Activated naive CD8-positive, alpha-beta T cell treated with anti-CD3 and anti-CD28 coated beads, Interleukin-2, amount 10 ng/mL, durations not matched to agents 7 days and 5 days (primary cell): ENCODE measurements at places on chromosomes 2 and 18. TPM values are rescaled to one million over a fixed set of nuclear protein-coding genes. Genes with fewer than 3 reads are reported as not detected.

GRCh38 chr2:157890969-157891642, 15.0 kb upstream of the ACVR1 start:
- no peaks in the 10 kb centered on the region for H3K27me3 ChIP-seq
- peak overlapping the region; percentile 48 for H3K4me3 ChIP-seq
- peaks cover 5% of the 10 kb centered on the region for H3K36me3 ChIP-seq
- H3K27ac ChIP-seq: peak overlapping the region; percentile 69

DNA sequence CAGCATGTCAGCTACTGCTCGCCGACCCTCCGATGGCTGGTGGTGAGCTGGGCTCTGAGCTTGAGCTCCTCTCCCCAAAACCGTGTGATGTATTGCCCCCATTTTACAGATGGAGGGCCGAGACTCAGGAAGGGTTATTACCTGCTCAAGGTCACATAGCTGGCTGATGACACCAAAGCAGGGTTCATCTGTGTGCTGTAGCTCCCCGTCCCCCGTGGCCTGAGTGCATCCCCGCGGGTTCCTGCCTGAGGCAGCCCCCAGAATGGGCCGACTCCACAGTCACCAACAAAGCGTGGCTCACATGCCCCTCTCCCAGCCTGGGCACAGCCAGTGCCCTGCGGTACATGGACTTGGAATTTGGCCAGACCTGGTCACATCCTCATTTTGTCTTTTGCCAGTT, 198.6 kb downstream of the TFCP2L1 start:
- DNase-seq: no peak
- H3K27me3 ChIP-seq: no peaks in the 10 kb centered on the region
- H3K4me1 ChIP-seq: no peaks in the 10 kb centered on the region
- no peak overlapping the region for H3K27ac ChIP-seq
- H3K4me3 ChIP-seq: no peak overlapping the region

DNA sequence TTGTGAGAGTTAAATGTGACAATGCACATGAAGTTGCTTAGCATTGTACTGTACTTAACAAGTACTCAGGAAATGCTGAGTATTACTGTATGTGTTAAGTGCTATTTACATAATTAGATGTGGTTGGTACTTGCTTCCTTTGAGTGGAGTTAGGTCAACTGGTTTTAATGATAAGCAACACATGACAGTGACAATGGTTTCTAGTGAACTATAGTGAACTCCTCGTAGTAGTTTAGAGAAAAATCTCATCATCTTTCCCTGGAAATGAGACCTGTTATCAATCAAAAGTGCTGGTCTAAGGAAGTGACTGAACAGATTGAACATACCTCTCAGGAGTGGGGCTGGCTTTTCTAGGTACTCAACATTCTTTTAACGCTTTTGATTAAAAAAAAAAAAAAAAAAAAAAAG, 29.2 kb upstream of the ZDBF2 start:
- no peak overlapping the region for H3K27ac ChIP-seq
- no peaks in the 10 kb centered on the region for H3K36me3 ChIP-seq
- H3K27me3 ChIP-seq: peaks cover 19% of the 10 kb centered on the region
- no peak for DNase-seq
- no peak overlapping the region for H3K4me3 ChIP-seq
- peaks cover 3% of the 10 kb centered on the region for H3K4me1 ChIP-seq

GRCh38 chr18:23169673-23170044, 34.4 kb downstream of the CABLES1 start:
- H3K27me3 ChIP-seq: peaks cover 4% of the 10 kb centered on the region
- H3K27ac ChIP-seq: no peak overlapping the region
- no peak for DNase-seq
- H3K36me3 ChIP-seq: no peaks in the 10 kb centered on the region

DNA sequence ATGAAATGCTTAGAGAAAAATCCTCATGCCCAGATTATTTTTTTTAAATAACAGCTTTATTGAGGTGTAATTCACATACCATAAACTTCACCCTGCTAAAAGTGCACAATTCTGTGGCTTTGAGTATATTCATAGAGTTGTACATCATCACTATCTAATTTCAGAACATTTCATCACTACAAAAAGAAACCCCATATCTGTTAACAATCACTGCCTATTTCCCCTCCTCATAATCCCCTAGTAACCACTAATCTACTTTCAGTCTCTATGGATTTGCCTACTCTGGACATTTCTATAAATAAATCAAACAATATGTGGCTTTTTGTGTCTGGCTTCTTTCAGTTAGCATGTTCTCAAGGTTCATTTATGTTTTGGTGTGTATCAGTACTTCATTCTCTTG, 51.4 kb downstream of the OSBPL1A start:
- no peaks in the 10 kb centered on the region for H3K36me3 ChIP-seq
- no peak for DNase-seq

DNA sequence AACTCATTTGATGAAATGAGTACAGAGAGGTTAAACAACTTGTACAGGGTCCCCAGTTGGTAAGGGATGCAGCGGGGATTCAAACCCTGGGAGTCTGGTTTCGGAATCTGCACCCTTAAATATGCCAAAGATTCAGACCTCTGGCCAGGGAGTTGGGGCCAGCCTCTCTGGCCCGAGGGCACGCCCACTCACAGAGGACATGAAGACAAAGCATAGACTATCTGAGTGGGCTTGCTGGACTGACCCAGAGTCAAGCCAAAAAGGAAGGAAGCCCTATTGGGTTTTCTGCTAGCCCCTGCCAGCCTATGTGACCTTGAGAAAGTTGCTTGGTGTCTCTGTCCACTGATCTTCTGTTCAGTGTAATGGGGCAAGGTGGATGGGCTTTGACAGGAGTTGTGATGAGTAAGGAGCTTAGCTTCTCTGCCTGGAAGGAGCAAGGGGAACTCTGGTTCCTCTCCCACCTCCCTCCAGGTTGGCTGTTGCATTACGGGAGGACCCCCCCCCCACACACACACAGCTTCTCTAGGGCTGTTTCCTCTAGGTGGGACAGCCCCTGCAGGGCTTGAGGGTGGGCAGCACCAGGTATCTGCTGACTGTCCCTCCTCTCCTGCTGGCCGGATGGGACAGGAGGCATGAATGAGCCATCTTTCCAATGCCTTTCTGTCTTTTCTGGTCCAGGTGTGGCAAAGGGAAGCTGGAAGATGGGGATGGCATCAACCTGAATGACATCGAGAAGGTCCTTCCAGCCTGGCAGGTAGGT, 131.3 kb downstream of the CTIF start:
- peaks cover 4% of the 10 kb centered on the region for H3K36me3 ChIP-seq
- DNase-seq: no peak
- no peak overlapping the region for H3K27ac ChIP-seq
- peaks cover 3% of the 10 kb centered on the region for H3K27me3 ChIP-seq
- peaks cover 3% of the 10 kb centered on the region for H3K4me1 ChIP-seq

- no peaks in the 10 kb centered on the region for H3K4me1 ChIP-seq
- H3K36me3 ChIP-seq: no peaks in the 10 kb centered on the region
- no peak for DNase-seq
- no peak overlapping the region for H3K4me3 ChIP-seq
- H3K27ac ChIP-seq: no peak overlapping the region
Observed at GRCh38 chr2:139946690-139947089, 1166.5 kb upstream of the NXPH2 start.

DNA sequence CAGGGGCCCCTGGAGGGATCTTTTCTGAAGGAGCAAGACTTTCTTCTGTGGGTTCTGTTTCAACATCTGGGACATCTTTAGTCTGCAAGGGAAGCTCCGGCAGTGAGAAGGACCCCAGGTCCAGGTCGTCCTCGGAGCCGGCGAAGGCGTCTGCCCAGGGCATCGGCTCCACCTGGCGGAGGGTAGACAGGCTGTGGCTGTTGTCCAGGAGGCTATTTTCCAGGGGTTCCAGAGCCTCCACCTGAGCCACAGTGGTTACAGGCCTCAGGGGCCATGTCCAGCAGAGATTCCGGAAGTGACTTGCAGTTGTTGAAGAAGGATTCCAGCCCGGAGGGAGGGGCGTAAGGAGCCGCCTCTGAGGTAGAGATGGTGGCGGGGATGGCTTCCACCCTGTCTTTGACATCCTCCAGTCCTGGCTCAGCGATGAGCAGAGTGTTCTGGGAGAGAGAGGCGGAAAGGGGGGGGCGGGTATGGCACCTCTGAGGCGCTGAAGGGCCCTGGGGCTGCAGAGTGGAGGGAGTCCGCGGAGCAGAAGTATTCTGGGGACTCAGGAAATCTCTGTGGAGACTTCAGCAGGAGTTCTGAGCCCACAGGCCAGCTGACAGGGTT, 891.3 kb upstream of the LRRTM1 start:
- no peaks in the 10 kb centered on the region for H3K36me3 ChIP-seq
- no peaks in the 10 kb centered on the region for H3K27me3 ChIP-seq
- no peak overlapping the region for H3K27ac ChIP-seq
- no peaks in the 10 kb centered on the region for H3K4me1 ChIP-seq
- H3K4me3 ChIP-seq: no peak overlapping the region

GRCh38 chr2:26086155-26086637, 52.3 kb downstream of the RAB10 start:
- no peak for DNase-seq
- peak overlapping the region; percentile 57 for H3K27ac ChIP-seq
- peaks cover 17% of the 10 kb centered on the region for H3K4me1 ChIP-seq

- peaks cover 28% of the 10 kb centered on the region for H3K27me3 ChIP-seq
- peaks cover 5% of the 10 kb centered on the region for H3K4me1 ChIP-seq
- no peak overlapping the region for H3K4me3 ChIP-seq
- DNase-seq: no peak
Observed at GRCh38 chr2:233922471-233922870, 5.3 kb downstream of the TRPM8 start.

- H3K36me3 ChIP-seq: peaks cover 57% of the 10 kb centered on the region
- H3K4me3 ChIP-seq: no peak overlapping the region
- no peak for DNase-seq
- no peak overlapping the region for H3K27ac ChIP-seq
- no peaks in the 10 kb centered on the region for H3K27me3 ChIP-seq
Observed at GRCh38 chr18:13471971-13472628, 253.5 kb downstream of the LDLRAD4 start.

- no peaks in the 10 kb centered on the region for H3K27me3 ChIP-seq
- H3K27ac ChIP-seq: no peak overlapping the region
- H3K4me1 ChIP-seq: peaks cover 35% of the 10 kb centered on the region
- H3K36me3 ChIP-seq: peaks cover 47% of the 10 kb centered on the region
Observed at GRCh38 chr2:96547203-96547641, 10.7 kb downstream of the ARID5A start.

DNA sequence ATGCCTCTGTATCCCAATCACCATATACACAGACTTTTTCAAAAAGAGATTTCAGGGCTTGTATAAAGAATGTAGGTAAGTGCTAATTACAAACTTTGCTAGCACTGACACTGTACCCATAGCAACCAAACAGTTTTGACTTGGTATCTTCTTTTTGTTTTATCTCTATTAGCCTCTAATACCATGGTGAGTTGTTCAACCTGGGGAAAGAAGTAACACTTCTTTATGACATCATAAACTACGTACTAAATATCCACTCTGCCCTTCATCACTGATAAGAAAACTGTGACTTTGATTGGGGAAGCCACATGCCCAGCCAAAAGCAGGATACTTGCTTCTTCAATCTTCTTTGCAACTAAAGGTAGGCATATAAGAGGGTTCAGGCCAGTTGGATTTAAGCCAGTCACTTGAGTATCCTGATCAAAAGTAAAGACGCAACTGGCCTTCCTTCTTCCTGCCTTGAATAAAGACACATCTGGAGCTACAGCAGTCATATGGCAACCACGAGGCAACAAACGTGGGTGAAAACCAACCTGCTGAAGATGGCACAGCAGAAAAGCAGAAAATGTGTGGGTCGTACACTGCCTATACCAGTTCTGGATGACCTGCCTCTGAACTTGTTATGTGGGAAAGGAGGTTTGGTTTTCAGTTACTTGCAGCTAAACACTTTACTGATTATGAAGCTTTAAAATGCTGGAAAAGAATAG, 16.4 kb downstream of the THADA start:
- peaks cover 11% of the 10 kb centered on the region for H3K4me1 ChIP-seq
- H3K27me3 ChIP-seq: no peaks in the 10 kb centered on the region
- H3K27ac ChIP-seq: peak overlapping the region; percentile 39
- H3K36me3 ChIP-seq: peaks cover 27% of the 10 kb centered on the region
- no peak overlapping the region for H3K4me3 ChIP-seq

DNA sequence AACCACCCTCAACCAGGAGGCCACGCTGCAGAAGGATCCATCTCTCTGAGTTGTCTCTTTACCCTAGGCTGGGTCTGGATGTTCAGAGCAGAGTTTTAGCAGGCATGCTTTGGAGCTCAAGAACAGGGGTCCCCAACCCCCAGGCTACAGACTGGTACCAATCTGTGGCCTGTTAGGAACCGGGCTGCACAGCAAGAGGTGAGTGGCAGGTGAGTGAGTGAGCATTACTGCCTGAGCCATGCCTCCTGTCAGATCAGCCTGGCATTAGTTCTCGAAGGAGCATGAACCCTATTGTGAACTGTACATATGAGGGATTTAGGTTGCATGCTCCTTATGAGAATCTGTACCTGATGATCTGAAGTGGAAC, 172.5 kb downstream of the UXS1 start:
- H3K36me3 ChIP-seq: peaks cover 4% of the 10 kb centered on the region
- H3K4me1 ChIP-seq: peaks cover 18% of the 10 kb centered on the region
- no peak overlapping the region for H3K27ac ChIP-seq
- no peak overlapping the region for H3K4me3 ChIP-seq

DNA sequence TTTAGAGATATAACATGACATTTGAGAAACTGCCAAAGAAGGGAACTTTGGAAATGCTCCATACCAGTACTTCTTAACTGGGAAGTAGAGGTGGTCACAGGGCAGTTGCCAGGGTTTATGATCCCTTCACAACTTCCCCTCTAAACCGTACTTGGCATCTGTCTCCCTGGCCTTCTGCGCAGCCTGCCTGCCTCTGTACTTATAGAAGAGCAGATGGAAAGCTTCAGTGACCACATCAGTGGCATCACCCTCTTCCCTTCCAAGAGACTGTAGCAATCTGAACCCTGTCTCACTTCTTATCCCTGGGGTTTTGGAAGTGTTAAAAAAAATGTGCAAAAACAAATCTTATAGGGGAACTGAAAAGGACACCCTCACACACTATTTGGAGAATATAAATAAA, 64.1 kb downstream of the EIF2AK3 start:
- no peak overlapping the region for H3K4me3 ChIP-seq
- H3K36me3 ChIP-seq: peaks cover 18% of the 10 kb centered on the region
- peaks cover 5% of the 10 kb centered on the region for H3K4me1 ChIP-seq
- DNase-seq: no peak
- no peak overlapping the region for H3K27ac ChIP-seq
- H3K27me3 ChIP-seq: no peaks in the 10 kb centered on the region

DNA sequence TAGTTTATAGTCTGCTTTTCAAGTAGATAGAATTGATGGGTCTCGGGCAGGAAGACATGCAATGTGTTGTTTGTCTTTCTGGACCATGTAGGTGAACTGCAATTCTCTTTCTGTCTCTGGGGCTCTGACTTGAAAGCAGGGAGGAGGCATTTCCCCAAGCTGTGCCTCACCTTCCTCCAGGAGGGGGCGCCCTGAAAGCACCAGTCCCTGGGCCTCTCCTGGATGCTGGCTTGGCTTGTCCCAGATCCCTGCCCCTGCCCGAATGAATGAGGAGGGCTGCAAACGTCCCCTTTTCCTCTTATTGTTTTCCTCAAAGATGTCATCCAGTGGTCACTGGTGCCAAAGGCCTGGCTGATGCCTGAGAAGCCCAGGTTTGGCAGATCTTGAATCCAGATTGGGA, 270.6 kb downstream of the CELF4 start:
- H3K4me1 ChIP-seq: no peaks in the 10 kb centered on the region
- no peaks in the 10 kb centered on the region for H3K36me3 ChIP-seq
- H3K27ac ChIP-seq: no peak overlapping the region
- DNase-seq: no peak
- H3K4me3 ChIP-seq: no peak overlapping the region

GRCh38 chr2:43438858-43439655, 156.8 kb downstream of the THADA start:
- no peaks in the 10 kb centered on the region for H3K27me3 ChIP-seq
- DNase-seq: no peak
- no peak overlapping the region for H3K27ac ChIP-seq
- H3K36me3 ChIP-seq: peaks cover 5% of the 10 kb centered on the region

The RIT2 gene
- not detected for total RNA-seq

The DQX1 gene
- total RNA-seq: 0.39 TPM

The LDLRAD4 gene
- 40.3 TPM for total RNA-seq

The COBLL1 gene
- 0.50 TPM for total RNA-seq

The RGPD4 gene
- 0.61 TPM for total RNA-seq

The CRYGD gene
- total RNA-seq: not detected
